Fibroblast of skin of left biceps (primary cell): ENCODE measurements at places on chromosomes 7 and 10.
A peak's percentile ranks its signal among the peaks of the same experiment; 100 is the strongest.

DNA sequence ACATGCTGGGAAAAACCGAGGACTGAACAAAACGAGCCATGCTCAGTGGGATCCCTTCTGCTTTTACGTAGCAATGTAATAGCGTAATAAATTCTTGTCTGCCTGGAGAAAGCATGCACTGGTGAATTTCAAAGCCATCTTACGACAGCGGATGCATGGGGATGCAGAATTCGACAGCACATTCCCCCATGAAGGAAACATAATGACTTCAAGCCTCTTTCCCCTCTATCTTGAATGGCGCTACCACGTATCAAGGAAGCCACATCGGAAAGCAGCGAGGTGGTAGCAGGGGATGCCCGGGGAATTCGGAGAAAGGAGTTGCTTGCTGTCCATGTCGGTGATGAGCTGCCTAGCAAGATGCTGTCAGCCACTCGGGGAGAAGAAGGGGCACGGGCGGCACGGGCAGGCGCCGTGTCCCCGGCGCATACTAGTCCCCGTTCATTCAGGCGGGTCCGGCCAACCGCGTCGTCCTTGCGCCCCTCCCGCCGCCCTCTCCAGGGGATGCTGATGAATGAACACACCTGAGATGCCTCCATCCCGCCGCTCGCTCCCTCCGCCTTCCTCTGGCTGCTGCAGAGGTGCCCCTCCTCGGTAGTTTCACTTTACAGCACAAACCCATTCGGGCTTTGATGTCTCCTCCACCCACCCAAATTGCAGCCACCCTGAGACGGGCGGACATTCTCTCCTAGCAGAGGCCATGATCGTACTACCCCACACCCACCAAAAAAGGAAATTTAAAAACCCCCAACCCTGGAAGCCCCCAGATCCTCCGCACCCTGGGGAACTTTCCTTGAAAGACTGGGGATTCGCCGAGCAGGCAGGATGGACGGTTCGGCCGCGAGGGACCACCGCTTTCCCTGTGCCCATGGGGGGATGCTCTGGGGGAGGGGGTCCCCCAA is 644 bp downstream of the SORBS1 start:
- no peak for DNase-seq

GRCh38 chr10:75948583-75948982 is 517.2 kb downstream of the LRMDA start:
- DNase-seq: no peak

GRCh38 chr7:84677117-84677732 is 482.6 kb upstream of the SEMA3A start:
- no peak for DNase-seq

- DNase-seq: no peak
Observed at GRCh38 chr10:78902815-78903214, 166.0 kb upstream of the ZMIZ1 start.

DNA sequence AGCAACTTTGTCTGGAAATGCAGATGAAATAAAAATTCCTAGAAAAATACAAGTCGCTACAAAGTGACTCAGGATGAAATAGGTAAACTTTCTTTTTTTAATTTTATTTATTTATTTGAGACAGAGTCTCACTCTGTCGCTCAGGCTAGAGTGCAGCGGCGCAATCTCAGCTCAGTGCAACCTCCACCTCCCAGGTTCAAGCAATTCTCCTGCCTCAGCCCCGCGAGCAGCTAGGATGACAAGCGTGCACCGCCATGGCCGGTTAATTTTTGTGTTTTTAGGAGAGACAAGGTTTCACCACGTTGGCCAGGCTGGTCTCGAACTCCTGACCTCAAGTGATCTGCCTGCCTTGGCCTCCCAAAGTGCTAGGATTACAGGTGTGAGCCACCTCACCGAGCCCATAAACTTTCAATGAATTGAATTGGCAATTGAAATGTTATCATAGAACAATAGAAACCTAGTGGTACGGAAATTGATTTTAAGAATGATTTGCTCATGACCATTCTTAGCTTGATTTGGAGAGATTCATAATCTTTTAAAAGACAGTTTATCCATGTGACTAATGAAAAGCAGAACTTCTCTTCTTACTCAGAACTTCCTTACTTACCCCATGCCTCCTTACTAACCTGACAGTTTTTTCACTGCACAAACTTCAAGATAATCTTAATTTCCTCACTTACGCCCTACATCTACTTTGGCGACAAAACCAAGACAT is 161.7 kb downstream of the FAM107B start:
- DNase-seq: no peak

- no peak for DNase-seq
Observed at GRCh38 chr7:46494028-46494427, 573.0 kb upstream of the IGFBP3 start.

GRCh38 chr10:132571650-132572544 is 34.3 kb downstream of the INPP5A start:
- peak; percentile 41 for DNase-seq

DNA sequence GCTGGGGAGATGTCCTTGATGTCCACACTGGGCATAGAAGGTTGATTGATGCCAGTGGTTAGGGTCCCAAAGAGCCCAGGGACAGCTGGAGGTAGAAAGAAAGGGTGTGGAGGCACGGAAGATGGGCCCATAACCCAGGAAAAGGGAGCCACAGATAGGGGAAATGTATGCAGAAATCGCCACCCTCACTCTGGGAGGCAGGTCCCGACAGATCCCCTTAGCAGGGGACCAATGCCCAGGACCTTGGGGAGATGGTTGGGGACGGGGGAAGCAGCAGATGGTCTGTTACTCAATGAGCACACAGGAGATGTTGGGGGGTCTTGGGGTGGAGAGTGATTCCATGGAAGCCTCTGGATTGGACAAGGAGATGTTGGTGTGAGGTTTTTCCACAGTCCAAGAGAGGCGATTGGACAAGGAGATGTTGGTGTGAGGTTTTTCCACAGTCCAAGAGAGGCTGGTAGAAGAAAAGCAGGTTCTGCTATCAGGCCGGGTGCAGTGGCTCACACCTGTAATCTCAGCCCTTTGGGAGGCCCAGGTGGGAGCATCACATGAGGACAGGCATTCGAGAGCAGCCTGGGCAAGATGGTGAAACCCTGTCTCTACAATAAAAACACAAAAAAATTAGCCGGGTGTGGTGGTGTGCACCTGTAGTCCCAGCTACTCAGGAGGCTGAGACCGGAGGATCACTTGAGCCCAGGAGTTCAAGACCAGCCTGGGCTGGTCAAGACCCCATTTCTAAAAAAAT is 7.0 kb upstream of the PPP1R35 start:
- DNase-seq: no peak

DNA sequence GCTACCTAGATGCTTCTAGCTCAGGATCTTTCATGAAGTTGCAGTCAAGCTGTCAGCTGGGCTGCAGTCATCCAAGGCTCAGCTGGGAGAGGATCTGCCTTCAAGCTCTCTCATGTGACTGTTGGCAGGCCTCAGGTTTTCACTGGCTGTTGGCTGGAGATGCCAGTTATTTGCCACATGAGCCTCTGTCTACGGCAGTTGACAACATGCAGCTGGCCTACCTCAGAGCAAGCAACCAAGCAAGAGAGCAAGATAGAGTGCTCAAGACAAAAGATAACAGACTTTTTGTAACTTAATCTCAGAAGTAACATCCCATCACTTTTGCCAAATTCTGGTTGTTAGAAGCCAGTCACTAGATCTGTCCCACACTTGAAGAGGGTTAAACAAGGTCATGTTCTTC is 125.8 kb downstream of the TPST1 start:
- no peak for DNase-seq

- DNase-seq: no peak
Observed at GRCh38 chr10:359093-359492, 223.8 kb downstream of the ZMYND11 start.

DNA sequence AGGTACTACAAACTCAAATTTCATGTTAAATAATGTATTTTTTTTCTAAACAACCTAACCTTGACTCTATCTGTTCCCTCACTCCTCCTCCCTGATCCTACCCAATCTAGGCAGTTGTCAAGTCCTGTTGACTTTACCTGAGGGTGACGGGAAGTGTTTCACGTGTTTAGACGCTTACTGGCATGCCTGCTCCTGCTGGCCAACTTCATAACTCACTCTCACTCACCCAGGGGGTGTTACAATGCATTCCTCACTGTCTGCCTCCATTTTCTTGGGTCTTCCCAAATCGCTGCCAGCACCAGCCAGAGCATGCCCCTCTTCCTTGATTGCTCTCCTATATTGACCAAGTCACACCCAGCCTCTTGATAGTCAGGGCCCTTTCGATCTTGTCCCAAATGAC is 28.3 kb downstream of the CRCP start:
- DNase-seq: no peak

DNA sequence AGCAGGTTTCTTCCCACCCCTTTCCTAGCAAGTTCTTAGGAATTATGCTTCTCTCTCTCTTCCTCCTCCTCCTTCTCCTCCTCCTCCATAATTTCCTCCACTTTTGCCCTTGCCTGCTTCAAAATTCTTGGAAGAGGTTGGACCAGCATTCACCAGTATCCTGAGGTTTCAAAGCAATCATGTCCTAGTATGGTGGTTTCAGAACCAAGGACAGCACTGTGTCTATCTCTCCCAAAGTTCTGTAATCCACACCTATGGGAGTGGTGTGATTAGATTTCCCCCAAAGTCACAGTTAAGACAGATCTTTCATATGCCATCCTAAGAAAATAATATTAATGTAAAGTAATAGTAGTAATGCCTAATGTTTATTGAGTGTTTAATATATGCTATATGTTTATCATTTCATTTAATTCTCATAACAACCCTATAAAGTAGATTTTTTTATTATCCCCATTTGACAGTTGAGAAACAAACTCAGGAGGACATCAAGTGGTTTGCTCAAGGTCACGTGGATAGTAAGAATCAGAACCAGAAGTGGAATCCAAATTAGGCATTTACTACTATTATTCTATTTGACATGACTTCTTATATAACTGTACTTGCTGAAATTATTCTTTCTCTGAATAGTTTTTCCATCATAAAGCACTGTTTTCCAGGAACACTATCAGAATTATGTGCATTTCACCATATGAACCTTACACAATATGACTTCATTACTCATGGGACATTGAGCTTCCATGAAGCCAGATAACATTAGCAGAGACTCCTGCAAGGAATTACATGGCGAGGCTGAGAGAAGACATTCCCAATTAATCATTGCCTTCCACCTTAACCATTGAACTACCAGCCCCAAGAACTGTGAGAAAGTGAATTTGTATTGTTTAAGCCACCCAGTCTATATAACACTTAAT is 91.4 kb downstream of the IPMK start:
- no peak for DNase-seq

DNA sequence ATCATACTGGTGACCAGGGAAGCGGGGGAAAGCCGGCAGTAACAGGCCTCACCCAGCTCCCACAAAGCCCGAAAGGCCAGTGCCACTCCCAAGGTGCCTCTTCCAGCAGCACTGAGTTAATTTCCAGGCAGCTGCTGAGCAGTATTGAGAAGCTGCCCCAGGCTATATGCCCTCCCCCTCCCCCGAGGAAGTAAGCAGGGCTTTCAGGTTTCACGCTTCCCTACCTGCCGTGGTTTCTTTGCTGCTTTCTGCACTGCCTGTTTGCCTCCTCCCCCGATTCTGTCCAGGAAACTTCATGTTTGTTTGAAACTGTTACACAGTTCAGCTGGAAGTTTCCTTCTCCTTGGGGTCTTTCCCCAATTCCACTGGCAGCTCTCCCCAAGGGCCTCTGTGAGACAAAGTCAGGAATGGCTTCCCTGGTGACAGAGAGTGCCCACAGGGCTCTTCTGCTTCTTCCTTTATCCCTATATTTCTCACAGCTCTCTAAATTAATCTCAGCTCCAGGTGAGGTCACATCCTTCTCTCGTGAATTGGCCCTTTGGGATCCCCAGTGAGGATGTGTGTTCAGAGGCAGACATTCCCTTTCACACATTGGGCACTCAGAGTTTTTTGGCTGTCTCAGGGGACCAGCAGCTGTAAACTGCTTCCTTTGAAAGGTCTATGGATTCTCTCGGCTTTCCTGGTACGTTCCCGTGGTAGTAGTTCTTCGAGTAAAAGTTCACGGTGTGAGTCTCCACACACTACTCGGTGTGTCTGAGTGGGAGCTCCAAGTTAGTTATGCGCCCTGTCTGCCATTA is 19.4 kb downstream of the C1GALT1 start:
- DNase-seq: no peak

DNA sequence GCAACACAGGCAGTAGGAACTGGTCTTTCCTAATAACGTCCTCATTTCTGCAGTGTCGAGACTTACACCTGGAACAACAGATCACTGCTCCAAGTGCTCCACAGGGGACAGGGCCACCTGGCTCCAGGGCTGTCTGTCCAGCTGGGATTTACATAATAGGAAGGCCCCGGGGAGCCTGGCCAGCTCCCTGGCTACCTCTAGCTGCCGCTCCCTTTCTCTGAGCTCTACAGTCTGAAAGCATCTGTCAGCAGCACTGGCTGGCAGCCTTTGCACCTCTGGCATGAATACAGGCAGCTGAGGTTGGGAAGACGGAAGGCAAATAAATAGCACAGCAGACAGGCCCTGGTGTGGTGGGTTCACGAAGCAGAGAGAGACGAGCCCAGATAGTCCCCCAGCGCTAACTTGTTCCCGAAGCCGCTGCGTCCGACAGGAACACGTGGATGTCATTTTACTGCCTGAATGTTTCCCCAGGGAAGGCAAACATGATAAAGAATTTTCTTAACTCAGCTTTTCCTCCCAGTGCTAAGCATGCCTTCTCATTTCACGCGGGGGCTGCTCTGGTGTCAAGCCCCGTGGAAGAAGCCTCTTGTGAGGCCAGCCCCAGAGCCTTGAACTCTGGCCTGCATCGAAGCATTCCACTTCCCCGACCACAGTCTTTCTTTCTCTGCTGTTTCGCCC is 105.4 kb downstream of the ITIH5 start:
- DNase-seq: no peak

DNA sequence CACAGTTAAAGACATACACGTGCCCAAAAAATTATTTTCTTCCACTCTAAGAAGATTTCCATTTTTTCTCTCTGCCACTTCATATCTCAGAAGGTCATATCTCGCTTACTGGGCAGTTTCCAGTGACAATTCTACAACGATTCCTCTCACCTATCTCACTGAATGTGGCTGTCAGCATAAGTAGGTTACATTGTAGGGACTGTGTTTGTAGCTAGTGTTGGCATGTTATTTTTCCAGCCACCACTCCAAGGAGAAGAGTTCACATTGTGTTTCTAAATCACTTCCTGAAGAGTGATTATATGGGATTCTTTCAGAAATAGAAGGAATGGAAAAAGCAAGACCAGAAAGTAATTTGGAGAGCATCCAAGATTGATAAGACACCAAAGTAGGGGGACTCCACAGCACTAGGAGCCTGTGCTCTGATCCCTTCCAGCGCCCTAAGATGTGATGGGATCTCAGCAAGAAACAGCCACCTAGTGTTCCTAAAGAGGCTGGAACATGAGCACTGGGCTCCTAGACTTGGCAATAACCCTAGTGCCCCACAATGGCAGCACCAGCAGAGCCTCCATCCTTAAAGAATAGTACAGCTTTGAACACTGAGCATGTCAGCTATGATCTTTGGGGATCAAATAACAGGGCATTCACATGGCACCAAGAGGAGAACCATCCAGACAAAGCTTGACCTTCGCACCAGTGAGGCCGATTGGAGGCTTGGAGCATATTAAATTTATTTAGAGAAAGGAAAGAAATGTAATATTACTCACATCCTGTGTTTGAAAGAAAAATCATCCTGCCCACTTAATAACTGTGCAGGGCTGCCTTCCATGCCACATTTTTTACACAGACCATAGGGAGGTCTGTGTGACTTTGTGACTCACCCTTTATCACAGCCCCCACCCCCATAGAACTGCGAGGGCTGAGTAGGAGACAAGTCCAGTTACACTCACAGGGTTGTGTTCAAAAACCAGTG is 51.8 kb downstream of the CAV1 start:
- peak; percentile 81 for DNase-seq

GRCh38 chr7:80232979-80233724 is 98.5 kb downstream of the GNAI1 start:
- no peak for DNase-seq
